ACHN (cell line): ENCODE measurements at places on chromosomes 12 and 14.

DNA sequence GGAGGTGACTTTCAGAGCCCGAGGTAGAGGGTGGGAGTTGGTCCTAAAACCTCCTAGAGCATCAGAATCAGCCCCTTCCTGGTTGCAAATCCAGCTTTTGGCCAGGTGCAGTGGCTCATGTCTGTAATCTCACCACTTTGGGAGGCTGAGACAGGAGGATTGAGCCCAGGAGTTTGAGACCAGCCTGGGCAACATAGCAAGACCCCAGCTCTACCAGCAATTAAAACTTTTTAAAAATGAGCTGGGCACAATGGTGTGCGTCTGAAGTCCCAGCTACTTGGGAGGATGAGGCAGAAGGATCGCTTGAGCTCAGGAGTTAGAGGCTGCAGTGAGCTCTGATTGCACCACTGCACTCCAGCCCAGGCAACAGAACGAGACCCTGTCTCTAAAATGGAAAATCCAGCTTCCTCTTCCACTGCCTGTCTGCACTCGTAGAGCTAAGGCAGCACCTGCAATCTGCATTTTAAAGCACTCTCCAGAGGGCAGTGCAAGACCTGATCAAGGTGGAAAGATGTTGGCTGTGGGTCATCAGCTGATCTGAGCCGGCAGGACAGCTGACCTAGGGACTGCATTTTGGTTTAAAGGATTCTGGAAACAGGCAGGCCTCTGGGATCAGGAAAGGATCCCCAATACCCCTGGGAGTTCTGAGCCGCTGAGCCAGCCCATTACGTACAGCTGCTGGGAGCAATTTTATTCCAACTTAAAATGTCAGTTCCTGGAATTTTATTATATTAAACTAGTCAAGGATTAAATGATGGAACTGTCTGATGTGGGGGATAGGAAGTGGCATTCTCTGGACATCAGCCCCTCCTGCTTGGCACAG lies 1.8 kb upstream of the TESC start:
- DNase-seq, result no peak

DNA sequence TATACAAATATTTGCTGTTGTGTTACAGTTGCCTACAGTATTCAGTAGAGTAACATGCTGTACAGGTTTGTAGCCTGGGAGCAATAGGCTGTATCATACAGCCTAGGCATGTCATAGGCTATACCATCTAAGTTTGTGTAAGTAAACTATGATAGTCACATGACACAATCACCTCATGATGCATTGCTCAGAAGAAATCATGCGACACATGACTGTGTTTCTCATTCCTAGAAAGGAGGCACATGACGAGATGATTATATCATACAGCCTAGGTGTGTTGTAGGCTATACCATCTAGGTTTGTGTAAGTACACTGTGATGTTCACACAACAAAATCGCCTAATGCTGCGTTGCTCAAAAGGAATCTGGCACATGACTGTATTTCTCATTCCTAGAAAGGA lies 31.9 kb downstream of the NOPCHAP1 start:
- no peak for DNase-seq

- DNase-seq, result no peak
These were observed 9.3 kb downstream of the ZNF410 start for GRCh38 chr14:73895939-73896338.

DNA sequence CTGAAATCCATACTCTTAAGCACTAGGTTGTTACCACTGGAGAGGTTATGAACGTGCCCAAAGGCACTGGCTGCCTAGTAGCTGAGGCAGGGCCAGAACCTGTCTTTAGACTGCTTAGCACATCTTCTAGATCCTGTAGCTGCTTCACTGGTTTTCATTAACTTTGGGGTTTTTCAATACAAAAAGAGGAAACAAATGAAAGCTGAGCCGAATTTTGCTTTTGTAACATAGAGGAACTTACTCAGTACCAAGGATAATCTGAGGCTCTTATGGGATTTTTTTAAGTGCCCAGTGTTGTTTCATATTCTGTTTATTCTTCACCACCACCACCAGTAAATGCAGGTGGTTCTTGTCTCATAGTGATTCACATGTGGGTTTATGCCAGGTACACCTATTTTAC lies 396.1 kb downstream of the RAD51B start:
- DNase-seq, result no peak

GRCh38 chr14:104321802-104322130 lies 183.4 kb downstream of the KIF26A start:
- DNase-seq, result no peak

- DNase-seq, result no peak
These were observed 4.0 kb downstream of the SDR9C7 start for GRCh38 chr12:56930241-56930640.

- no peak for DNase-seq
These were observed 23.2 kb downstream of the HAL start for GRCh38 chr12:95972832-95973456.

- no peak for DNase-seq
These were observed 249.2 kb upstream of the AMIGO2 start for GRCh38 chr12:47328831-47329545.

GRCh38 chr12:118633071-118633470 lies 256.7 kb downstream of the SUDS3 start:
- peak; percentile 33 for DNase-seq

DNA sequence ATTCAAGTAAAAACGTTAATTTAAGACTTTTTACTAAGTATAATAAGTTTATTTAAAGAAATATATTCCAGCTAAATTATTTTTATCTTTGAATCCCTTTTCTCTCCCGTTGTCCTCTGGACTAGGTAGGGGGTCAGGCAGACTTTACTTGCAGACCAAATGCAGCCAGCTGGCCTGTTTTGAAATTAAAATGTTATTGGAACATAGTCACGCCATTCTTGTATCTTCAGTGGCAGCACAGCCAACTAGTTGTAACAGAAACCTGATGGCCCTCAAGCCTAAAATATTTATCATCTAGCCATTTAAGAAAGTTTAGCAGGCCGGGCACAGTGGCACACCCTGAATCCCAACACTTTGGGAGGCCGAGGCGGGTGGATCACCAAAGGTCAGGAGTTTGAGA lies 52.7 kb downstream of the BCAT1 start:
- no peak for DNase-seq

DNA sequence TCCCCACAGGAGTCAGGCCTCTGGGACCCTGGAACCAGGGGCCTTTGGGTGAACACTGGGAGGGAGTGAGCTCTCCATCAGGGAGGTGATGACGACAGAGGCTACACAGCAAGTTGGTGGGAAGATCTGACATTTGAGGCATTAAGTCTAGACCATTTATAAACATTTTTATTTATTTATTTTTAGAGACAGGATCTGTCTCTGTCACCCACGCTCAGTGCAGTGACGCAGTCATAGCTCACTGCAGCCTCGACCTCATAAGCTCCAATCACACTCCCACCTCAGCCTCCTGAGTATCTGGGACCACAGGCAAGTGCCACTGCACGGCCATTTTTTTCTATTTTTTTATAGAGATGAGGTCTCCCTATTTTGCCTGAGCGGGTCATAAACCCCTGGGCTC lies 53.6 kb downstream of the TEAD4 start:
- no peak for DNase-seq

- peak; percentile 76 for DNase-seq
These were observed 9.5 kb downstream of the MED13L start for GRCh38 chr12:116267948-116268347.

DNA sequence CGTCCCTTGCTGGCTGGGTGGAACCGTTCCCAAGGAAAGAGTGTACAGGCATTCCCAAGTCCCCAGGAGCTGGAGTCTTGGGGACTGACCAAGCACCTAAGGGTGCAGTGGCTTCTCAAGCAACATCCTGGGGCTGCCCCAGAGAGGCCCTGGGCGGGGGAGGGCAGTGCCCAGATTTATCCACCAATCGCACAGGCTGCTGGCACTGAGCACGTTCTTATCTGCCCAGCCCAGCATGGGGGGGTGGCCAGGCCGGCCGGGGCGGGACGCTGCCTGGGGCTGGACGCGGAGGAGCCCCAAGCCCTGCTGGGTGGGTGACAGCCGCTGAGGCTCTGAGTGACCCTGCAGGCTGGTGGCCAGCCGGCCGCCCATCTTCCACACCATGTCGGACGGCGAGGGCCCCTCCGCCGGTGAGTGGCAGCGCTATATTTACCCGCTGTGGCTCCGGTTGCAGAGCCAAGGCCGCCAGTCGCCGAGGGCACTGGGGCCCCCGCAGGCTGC lies 53.4 kb downstream of the CYP46A1 start:
- peak; percentile 70 for DNase-seq

- DNase-seq, result no peak
These were observed 13.2 kb downstream of the KERA start for GRCh38 chr12:91044586-91044985.

- no peak for DNase-seq
These were observed 10.2 kb upstream of the RNASE10 start for GRCh38 chr14:20494935-20495766.

DNA sequence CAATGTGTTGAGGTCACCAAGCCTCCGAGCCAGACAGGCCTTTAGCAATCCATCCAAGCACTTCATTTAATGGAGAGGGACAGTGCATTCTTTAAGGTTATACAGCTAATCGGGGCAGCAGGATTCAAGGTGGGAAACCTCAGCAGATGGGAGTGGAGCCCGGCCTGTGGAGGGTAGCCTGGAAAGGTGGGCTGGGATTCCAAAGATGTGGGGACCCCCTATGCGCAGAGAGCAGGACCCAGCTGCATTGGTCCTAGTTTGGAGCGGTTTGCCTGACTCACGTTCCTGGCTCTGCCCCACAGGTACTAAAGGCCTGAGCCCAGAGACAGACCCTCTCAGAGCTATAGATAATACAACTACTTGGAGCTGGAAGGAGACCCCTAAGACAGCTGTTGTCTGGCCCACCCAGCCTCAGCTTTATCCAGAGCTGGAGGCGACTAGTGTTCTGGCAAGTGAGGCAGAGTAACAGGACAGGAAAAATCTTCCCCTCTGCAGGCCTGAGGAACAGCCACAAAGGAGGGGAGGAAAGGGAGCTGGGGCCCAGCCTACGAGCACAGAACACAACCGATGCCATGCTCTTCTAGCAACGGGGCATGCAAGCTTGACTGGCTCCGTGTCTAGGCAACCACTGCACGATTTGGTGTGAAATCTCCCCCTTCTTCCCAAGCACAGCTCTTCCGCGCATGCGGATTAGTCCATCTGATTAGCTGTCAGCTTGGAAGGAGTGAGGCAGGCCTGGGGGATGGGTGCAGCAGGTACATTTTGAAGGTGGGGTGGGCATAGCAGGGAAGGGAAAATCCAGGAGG lies 1.1 kb upstream of the MYH7 start:
- DNase-seq, result no peak

- no peak for DNase-seq
These were observed 80.9 kb downstream of the PTPRB start for GRCh38 chr12:70556179-70556869.

GRCh38 chr12:104671409-104672095 lies 214.8 kb downstream of the CHST11 start:
- peak; percentile 100 for DNase-seq

GRCh38 chr14:71289536-71289935 lies 382.3 kb downstream of the PCNX1 start:
- DNase-seq, result no peak

GRCh38 chr12:53722450-53723041 lies 4.7 kb downstream of the CALCOCO1 start:
- no peak for DNase-seq

- DNase-seq, result no peak
These were observed 738.6 kb downstream of the GALC start for GRCh38 chr14:87254331-87254874.

DNA sequence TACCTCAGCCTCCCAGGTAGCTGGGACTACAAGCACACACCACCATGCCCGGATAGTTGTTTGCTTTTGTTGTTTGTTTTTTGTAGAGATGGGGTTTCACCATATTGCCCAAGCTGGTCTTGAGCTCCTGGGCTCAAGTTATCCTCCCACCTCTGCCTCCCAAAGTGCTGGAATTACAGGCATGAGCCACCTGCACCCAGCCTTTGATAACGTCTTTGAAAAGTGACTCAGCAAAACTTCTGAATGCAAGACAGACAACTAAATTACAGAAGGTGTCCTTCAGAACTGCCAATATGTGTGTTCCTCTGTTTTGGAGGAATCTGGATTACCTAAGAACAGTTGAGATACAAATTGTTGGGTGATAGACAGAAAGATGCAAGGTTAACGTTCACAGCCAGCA lies 99.8 kb downstream of the ESR2 start:
- no peak for DNase-seq

DNA sequence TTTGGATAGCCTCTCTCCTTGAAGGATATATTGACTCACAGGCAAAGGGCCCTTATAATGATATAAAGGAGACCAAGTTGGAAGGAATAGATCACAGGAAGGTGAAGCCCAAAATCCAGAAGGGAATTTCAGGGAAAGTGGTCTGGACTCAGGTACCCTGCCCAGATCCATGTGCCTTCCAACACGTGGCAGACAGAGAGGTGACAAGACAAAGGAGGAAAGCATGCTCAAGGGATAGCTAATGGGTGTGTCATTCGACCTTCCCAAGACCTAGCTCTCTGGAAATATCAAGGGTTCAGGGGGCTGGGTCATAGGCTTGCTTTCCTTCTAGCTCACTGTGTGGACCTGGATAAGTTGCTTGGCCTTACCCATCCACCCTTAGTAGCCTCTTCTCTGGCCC lies 214.3 kb downstream of the ZFP36L1 start:
- DNase-seq, result no peak

GRCh38 chr12:125284945-125285685 lies 219.9 kb downstream of the AACS start:
- no peak for DNase-seq

GRCh38 chr12:104213952-104214351 lies 1.6 kb upstream of the TXNRD1 start:
- DNase-seq, result no peak

- peak; percentile 76 for DNase-seq
These were observed 164.6 kb downstream of the TMEM117 start for GRCh38 chr12:44000309-44000952.

DNA sequence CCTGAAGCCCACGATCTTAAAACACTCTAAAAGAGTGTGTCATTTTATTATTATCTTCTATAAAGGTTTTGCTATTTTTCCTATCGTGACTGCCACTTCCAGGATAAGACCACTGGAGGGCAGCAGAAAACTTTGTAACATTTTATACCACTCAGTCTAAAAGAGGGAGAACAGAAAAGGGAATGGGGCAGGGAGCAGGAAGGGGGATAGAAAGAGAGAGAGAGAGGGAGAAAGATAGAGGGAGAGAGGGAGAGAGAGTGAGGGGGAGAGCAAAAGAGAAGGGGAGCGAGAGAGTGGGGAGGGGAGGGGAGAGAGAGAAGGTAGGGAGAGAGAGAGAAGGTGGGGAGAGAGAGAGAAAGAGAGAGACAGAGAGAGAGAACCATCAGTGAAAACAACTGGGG lies 2.0 kb upstream of the ART4 start:
- DNase-seq, result peak; percentile 83

GRCh38 chr12:124036657-124037109 lies 63.7 kb downstream of the ZNF664 start:
- peak; percentile 48 for DNase-seq

DNA sequence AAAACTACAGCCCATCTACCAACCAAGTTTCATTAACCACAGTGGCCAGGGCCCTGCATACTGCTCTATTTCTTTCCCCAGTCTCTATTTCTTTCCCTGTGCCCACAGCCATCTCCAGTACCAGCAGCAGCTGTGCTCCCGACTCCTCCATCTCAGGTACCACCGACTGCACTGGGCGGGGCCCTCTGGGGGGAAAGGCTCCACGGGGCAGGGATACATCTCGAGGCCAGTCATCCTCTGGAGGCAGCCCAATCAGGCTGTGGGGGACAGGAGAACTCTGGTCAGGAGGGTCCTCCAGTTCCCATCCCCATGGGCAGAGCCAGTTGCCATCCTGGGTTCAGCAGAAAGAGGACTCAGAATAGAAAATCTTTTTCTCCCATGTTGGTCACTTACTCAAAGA lies 3.0 kb downstream of the CDK4 start:
- DNase-seq, result no peak

- no peak for DNase-seq
These were observed 403.7 kb downstream of the SLC6A15 start for GRCh38 chr12:84508851-84509260.

- no peak for DNase-seq
These were observed 23.3 kb downstream of the STXBP6 start for GRCh38 chr14:25026476-25027137.
